ENCODE measurements at places on chromosomes 1 and 21. TPM values are rescaled to one million over a fixed set of nuclear protein-coding genes. Genes with fewer than 3 reads are reported as not detected.

- DNase-seq = no peak
Observed at GRCh38 chr1:95371666-95372282, 137.8 kb downstream of the RWDD3 start.

DNA sequence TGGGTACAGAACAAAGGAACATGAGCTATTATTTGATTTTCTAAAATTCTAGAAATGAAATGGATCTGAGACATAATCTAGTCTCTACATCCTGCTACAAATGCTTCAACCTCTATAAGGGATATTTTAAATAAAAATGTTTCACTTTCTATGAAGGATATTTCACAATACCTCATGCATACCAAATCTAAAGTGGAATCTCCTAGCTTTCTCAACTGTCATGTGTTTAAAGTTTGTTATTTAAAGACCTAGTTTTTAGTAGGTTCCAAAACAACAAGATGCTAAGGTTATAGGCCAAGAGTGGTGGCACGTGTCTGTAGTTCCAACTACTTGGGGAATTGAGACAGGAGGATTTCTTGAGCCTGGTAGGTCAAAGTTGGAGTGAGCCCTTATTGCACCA lies 47.6 kb downstream of the KDM5B start:
- no peak for DNase-seq

DNA sequence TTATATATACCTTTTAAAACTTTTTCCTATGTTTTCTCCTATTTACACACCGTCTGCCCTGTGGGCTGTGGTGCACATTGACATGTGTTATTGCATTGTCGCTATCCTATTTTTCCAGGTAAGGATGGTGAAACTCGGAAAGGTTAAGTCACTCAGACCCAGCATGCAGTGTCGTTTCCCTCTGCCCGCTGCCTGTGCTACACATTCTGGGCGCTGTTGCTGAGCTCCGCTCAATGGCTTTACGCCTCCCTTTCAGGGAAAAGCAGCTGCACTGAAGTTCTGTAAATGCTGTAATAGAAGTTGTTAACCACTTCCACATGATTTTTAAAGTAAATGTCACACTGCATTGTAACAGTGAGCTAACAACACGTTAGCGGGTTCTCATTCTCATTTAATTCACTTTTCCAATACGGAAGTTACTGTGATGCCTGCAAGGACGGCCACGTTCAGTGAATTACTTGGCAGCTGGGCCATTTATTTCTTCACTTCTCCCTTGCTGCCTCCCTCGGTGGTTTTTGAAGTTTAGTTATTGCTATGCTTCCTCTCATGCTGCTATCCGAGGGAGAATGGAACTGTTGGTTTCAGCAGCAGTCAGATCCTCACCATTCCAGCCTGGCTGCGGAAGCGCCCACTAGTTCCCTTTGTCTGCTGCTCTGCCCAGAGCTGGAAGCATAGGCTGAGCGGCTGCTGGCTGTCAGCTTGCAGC lies 288.7 kb downstream of the SPATA17 start:
- no peak for DNase-seq

- DNase-seq = peak; percentile 61
Observed at GRCh38 chr1:13725714-13726175, 25.8 kb downstream of the PRDM2 start.

DNA sequence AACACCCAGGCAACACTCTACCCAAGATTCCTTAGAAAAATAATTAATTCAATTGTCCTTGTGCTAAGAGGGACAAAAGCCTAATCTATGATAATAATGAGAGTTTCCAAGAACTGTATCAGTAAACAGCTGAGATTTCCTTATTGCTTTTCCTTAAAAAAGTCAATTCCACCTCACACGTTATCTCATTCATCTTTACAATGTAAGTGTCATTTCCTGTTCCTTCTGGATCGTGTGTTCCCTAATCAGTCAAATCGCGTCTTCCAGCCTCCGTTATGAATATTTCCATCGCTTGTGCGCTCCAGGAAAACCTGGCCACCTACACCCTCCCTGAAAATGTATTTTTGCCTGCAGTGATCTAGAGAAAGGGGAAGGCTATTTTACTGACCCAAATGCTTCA lies 23.9 kb upstream of the CLDN17 start:
- no peak for DNase-seq

DNA sequence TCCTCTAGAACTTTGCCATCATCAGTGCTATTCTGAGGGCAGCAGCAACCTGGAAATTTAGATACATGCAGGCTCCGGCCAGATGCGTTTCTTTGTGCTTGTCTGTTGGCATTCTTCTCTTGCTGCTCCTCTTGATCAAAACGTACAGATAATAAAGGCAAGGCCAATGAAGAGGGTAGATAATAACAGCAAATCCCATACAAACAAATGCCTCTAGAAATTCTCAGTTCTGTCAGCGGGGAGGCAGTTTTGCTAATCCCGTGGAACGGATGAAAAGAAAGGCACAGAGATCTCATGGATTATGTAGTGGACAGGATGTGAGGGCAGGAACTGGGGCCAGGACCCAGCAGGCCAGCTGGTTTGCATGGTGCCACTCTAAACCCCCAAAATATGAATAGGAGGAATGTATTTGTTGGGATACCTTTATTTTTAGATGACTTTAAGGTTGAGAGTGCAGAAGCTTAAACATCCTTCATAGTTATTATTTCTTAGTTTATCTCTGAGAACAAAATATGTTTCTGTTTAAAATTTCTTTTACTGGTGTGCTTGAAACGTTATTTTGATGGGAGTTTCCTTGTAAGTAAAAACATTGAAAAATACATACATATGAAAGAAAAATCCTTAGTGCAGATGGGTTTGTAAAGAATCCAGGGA lies 1.5 kb downstream of the ITSN1 start:
- no peak for DNase-seq

DNA sequence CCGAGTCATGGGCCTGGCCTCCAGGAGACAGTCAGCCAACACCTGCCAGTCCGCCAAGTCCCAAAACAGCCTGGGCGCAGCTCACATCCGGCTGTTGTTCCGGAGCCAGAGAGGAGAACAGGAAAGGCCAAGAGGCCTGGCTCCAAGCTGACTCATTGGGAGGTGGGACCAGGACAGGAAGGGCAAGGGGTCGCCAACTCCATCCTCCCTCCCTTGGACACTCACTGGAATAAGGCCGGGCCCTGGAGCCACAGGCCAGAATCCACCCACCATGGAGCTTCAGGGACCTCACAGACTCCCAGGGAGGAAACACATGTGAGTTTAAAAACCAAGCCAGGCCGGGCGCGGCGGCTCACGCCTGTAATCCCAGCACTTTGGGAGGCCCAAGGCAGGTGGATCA lies 25.1 kb upstream of the CLIC4 start:
- DNase-seq = no peak

GRCh38 chr1:6625584-6626149 lies 999 bp downstream of the THAP3 start:
- DNase-seq = peak; percentile 26

The SLC30A10 gene
- total RNA-seq = not detected

The HSD3B1 gene
- total RNA-seq = not detected

The TSPAN1 gene
- total RNA-seq = 165 TPM

All from HT-29 (cell line).